ENCODE measurements at places on chromosomes 2 and 18.

DNA sequence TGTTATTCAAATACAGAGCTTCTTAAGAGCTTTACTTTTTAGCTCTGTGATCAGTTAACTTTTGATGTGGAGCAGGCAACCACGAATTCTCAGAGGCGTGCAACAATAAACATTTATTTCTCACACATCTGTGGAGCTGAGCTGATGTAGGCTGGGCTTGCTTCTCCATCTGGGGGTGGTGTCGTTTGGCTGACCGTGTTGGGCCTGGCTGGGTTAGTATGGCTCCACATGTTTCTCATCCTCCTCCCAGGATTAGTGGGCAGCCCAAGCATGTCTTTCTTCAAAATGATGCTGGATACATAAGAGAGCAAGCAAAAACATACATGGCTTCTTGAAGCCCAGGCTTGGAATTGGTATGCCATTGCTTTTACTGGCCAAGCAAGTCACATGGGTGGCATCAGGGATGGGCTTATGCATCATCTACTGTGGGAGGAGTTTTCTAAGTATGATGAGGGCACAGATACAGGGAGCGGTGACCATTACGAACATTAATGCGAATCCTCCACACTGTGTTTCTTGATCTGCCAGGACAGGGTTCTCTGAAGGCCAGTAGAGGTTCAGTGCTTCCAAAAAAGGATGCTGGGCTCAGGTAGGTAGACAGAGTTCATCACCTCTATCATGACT is 157.0 kb upstream of the TNP1 start:
- DNase-seq = no peak

GRCh38 chr2:173775440-173775839 is 189.7 kb downstream of the SP3 start:
- DNase-seq = no peak

DNA sequence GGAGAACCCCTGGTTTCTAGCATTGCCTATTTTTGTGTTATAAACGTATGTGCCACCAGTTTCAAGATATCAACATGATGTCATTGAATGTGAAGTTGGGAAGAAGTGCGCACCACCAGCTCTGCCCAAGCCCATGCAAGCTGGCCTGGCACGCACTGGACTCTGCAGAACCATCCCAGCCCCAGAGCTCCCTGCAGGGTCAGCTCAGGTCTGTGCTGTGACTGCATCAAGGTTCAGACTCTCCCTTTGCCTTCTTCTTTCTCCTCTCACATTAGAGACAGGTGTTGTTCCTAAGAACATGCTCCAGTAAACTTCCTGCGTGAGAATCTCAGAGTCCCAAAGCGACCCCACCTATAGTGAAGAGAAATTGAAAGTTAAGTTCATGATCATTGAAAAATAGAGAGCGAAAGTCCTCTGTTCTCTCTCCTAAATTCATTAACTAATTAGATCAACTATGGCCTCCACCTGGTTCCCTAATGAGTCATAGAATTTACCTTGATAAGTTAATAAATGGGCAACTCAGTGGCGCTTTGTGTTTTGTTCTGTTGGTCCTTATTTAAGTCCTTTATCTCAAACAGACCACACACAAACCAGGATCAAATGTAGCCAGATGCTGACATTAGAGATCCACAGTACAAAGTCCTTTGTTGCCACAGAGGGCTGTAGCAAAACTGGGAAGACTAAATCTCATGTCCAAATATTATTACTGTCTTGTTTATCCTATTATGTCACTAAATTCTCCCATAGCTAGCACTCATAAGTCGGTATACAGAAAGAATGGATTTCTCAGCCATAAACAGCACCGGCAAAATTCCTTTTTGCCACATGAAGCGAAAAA is 432.3 kb downstream of the STK39 start:
- no peak for DNase-seq

DNA sequence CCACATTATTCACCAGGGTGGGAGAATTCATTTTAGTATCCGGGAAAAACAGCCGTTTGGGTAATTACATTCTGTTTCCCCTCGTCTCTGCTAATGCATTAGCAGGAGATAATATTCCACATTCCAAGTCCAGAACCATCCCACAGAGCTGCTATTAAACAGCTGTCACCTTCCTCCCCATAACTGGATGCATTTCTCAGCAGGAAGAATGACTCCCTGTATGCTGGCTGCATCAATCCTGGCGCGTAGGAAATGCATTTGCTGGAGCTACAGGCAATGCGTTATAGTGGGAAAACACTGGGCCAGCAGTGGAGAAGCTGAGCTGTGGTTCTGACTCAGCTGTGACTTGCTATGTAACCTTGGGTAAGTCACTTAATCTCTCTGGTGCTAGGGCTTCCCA is 246.0 kb downstream of the CLIP4 start:
- no peak for DNase-seq

- no peak for DNase-seq
Measured at GRCh38 chr2:11056614-11057013, 98.7 kb upstream of the SLC66A3 start.

DNA sequence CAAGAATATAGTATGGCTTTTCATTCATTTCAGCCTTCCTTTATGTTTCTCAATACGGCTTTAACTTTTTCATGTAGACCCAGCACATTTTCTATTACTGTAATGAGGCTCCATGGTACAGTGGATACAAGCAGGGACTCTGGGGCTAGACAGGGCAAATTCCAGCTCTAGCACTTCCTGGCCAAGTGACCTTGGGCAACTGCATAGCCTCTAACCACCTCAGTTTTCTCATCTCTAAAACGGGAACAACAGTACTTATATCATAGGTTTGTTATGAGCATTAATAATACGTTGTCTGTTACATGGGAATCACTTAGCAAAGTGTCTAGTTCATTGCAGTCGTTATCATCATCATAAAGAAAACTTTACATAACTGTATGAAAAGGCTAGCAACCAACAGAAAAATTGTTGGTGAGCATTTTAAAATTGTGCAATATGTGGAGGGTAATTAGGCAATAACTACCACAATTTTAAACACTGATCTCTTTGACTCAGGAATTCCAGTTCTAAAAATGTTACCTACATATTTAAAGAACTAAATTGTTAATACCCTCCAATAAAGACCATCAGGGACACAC is 13.7 kb upstream of the RMDN2 start:
- DNase-seq = no peak

GRCh38 chr2:113032737-113033136 is 19.9 kb downstream of the IL36B start:
- no peak for DNase-seq

DNA sequence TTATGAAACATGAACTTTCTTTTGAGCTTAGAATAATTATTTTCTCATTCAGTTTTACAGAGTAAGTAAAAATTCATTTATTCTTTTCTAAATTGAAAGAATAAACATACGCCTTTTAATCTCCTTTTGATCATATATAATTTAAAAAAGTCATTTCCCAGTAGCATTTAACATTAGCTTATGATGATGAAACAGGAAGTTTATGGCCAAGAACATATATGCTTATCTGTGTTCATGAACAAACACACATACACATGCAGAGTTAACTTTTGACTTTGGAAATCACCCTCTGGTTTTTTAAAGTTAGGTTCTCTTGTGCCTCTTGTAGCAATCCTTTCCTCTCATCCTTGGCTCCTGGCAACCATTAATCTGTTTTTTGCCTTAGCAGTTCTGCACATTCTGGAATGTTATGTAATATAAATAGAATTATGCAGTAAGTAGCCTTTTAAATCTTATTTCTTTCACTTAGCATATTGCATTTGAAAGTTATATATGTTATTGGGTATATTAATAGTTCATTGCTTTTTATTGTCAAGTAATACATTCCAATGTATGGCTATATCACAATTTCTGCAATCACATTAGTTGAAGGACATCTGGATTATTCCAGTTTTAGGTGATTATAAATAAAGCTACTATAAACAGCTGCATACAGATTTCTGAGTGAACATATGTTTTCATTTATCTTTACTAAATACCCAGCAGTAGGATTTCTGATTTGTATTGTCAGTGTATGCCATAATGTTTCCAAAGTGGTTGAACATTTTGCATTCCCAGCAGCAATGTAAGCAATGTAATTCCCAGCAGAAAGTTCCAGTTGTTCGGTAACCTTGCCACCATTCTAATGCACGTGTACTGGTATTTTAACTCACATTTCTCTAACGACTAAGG is 210.3 kb downstream of the ZRANB3 start:
- DNase-seq = no peak

GRCh38 chr2:23512778-23513177 is 127.8 kb downstream of the KLHL29 start:
- DNase-seq = no peak

GRCh38 chr2:96955762-96956161 is 30.6 kb downstream of the FAM178B start:
- DNase-seq = no peak

Measured in amygdala (tissue), 56 donors.